ENCODE measurements at places on chromosomes 11 and 22. TPM values are rescaled to one million over a fixed set of nuclear protein-coding genes. Genes with fewer than 3 reads are reported as not detected.

The SCGB1A1 gene
- not detected for total RNA-seq

The ACR gene
- not detected for total RNA-seq

The ARRB1 gene
- 6.7 TPM for total RNA-seq

The ARHGAP20 gene
- total RNA-seq: 0.05 TPM

The RBM4B gene
- total RNA-seq: 16.1 TPM

The CBX7 gene
- total RNA-seq: 5.7 TPM

The CCDC179 gene
- not detected for total RNA-seq

The LRP4 gene
- total RNA-seq: 17.7 TPM

The CEP126 gene
- 3.8 TPM for total RNA-seq

The CADM1 gene
- 12.7 TPM for total RNA-seq

The KIF18A gene
- total RNA-seq: 9.2 TPM

The SLC25A18 gene
- 0.20 TPM for total RNA-seq

The OR8G5 gene
- total RNA-seq: not detected

The EXPH5 gene
- total RNA-seq: 6.7 TPM

The C22orf31 gene
- total RNA-seq: not detected

The SLC22A8 gene
- not detected for total RNA-seq

The C11orf98 gene
- total RNA-seq: 20.8 TPM

The BDNF gene
- total RNA-seq: 6.4 TPM

The FOLH1 gene
- 0.55 TPM for total RNA-seq

The C11orf52 gene
- 9.2 TPM for total RNA-seq

The PRAME gene
- 5.3 TPM for total RNA-seq

The TXNRD2 gene
- 15.0 TPM for total RNA-seq

The ANO3 gene
- not detected for total RNA-seq

The MYOD1 gene
- not detected for total RNA-seq

The DGCR8 gene
- 15.3 TPM for total RNA-seq

The PIH1D2 gene
- 3.0 TPM for total RNA-seq

The BBOX1 gene
- total RNA-seq: 4.0 TPM

The BRSK2 gene
- 0.30 TPM for total RNA-seq

The SMIM35 gene
- total RNA-seq: not detected

The OR51B5 gene
- not detected for total RNA-seq

The OTOG gene
- not detected for total RNA-seq

The NCAM1 gene
- total RNA-seq: 3.9 TPM

The C11orf91 gene
- total RNA-seq: not detected

The HTR3A gene
- 0.35 TPM for total RNA-seq

The ADM2 gene
- 3.4 TPM for total RNA-seq

The CABP4 gene
- not detected for total RNA-seq

The OR51B4 gene
- total RNA-seq: not detected

The UBQLNL gene
- total RNA-seq: not detected

The LMO1 gene
- total RNA-seq: not detected

The OR52I1 gene
- not detected for total RNA-seq

The MMP11 gene
- total RNA-seq: 8.4 TPM

The APOA5 gene
- not detected for total RNA-seq

The SYCE3 gene
- not detected for total RNA-seq

The NR1H3 gene
- 14.2 TPM for total RNA-seq
